ENCODE measurements at places on chromosomes 5 and 9.
A peak's percentile ranks its signal among the peaks of the same experiment; 100 is the strongest.

DNA sequence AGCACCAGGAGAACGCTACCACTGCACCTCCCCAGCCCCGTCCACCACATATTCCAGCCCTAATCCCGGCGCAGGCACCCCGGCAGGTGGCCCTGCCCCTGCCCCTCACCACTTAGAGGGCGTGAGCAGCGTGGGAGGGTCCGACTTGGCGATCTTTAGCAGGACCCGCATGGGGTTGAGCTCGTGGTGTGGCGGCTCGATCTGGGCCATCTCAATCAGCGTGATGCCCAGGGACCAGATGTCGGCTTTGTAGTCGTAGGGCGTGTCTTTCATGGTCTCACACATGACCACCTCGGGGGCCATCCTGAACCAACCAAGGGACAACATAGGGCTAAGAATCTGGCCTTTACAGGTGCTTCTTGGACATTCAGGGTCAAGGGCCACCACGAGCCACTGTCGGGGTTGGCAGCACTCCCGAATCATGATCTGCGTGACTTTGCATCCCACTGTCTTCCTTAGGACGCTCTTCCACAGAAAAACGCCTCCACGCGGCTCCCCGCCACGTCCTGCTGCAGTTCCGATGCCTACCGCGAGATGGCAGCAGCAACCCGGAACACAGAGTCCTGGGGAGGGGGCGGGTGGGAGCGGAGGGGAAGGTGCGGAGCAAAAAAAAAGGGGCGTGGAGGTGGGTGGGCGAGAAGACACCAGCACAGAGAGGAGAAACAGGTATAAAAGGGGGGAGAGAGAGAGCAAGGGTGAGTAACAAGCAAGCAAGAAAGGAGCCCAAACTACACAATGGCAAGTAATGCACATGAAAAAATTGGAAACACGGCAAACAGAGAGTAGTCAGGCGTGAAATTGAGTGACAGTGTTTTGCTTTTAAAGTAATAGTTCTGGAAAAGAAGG lies 81.3 kb downstream of the STK10 start:
- DNase-seq: peak; percentile 72
- no peaks in the 10 kb centered on the region for H3K27me3 ChIP-seq

DNA sequence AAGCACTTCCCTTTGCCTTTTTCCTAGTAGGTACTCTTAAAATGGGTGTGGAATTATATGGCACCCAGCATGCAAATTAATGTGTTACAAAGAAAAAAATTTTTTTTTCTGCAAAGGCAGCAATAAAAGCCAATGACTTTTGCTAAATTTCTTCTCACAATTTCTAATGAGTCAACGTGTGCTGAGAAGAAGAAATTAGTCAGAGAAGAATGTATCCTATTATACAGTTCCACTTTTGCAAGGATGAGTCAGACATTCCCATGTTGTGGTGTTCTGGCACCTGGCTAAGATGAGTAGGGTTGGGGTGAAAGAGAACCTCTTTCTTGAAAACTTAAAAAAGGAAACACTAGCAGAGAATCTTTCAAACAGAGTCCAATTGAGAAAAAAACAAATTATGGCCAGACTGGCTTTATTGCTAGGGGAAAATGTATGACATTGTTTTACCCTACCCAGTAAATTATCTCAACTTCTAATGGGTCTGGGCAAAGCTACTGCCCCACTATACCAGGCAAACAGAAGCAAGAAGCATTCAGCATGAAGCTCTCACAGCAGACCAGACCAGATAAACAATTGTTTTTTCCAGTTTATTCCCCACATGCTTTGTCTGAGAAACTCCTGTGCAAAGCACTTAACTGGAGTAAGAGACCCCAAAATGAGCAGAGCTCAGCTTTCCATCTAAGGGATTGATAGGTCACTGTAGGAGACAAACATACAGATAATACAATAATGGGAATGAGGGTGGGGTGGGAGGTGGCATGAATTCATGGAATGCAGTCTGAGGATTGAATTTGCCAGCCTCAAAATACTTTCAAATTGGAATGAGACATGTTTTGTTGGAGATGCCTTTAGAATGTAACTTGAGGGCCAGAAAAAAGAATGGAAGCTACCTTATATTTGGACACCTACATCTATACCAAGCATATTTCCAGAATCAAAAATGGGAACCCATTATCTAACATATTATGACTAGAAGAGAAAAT lies 220.8 kb upstream of the RFX3 start:
- no peak overlapping the region for H3K27ac ChIP-seq
- no peak overlapping the region for H3K4me3 ChIP-seq
- H3K36me3 ChIP-seq: no peaks in the 10 kb centered on the region
- peaks cover 34% of the 10 kb centered on the region for H3K4me1 ChIP-seq
- no peak for DNase-seq

GRCh38 chr9:114033397-114034103 lies 44.5 kb downstream of the AMBP start:
- no peak for DNase-seq
- H3K27me3 ChIP-seq: no peaks in the 10 kb centered on the region
- H3K36me3 ChIP-seq: peaks cover 2% of the 10 kb centered on the region
- no peak overlapping the region for H3K27ac ChIP-seq

DNA sequence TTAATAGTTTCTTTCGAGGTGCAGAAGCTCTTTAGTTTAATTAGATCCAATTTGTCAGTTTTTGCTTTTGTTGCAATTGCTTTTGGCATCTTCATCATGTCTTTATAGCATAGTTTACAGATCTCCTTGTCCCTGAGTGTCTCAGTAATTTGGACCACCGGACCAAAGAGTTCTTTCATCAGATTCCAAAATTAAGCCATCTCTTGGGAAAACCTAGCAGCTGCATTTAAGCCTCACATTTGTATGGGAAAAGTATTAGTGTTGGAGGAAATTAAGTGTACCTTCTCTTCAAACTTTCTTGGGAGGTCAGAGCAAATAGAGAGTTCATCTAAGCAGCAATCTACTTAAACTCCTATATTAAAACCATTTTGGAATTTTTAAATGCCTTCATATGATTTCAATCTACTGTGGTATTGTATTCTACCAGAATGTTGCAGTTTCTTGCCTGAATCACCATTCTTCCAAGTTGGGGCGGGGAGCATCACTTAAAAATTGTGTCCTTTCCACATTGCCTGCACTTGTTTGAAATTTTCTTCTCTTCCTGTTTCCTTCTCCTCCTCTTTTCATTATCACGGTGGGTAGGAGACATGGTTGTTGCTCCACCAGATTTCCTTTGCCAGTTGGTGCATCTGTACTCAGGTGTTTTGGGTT lies 97.3 kb upstream of the DAB2 start:
- H3K27ac ChIP-seq: no peak overlapping the region
- peaks cover 8% of the 10 kb centered on the region for H3K4me1 ChIP-seq
- no peak overlapping the region for H3K4me3 ChIP-seq

DNA sequence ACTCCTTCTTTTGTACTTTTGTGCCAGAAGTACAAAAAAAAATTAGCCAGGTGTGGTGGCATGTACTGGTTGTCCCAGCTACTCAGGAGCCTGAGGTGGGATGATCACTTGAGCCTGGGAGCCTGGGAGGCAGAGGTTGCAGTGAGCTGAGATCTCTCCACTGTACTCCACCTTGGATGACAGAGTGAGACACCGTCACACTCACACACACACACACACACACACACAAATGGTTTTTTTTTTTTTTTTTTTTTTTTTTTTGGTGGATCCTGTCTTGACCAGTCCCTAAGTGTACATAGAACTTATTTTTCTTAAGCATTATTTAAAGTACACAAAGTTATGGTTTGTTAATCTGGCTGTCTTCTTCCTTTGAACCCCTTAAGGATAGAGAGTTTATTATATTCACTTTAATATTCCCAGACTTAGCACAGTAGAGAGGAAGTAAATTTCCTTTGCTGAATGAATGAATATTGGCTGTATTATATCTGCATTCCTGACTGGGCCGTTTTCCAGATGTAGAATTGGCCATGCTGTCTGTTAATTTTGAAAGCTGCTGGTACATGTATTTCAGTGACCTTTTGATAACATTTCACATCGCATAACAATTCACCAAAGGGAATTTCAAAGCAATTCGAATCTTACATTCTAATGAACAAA lies 429.0 kb upstream of the ZNF608 start:
- H3K27me3 ChIP-seq: no peaks in the 10 kb centered on the region
- no peak overlapping the region for H3K4me3 ChIP-seq
- no peaks in the 10 kb centered on the region for H3K4me1 ChIP-seq
- H3K36me3 ChIP-seq: no peaks in the 10 kb centered on the region
- H3K27ac ChIP-seq: no peak overlapping the region

DNA sequence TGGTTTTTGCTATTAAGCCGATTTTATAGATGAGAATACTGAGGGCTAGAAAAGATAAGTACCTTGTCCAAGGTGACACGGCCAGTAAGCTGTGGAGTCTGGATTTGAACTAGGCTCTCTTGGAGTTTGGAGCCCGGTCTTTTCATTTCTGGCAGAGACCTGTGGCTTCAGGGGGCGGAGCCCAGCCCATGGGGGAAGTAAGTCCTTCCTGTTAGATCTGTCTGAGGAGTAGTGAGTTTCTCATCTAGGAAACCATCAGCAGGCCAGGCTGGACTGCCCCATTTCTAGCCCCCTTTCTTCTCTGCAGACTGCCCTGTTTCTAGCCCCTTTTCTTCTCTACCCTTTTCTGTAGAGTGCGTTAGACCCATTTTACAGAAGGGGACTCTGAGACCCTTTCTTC lies 521 bp upstream of the PTGS1 start:
- no peaks in the 10 kb centered on the region for H3K36me3 ChIP-seq
- peaks cover 9% of the 10 kb centered on the region for H3K27me3 ChIP-seq
- DNase-seq: no peak
- H3K4me1 ChIP-seq: no peaks in the 10 kb centered on the region

DNA sequence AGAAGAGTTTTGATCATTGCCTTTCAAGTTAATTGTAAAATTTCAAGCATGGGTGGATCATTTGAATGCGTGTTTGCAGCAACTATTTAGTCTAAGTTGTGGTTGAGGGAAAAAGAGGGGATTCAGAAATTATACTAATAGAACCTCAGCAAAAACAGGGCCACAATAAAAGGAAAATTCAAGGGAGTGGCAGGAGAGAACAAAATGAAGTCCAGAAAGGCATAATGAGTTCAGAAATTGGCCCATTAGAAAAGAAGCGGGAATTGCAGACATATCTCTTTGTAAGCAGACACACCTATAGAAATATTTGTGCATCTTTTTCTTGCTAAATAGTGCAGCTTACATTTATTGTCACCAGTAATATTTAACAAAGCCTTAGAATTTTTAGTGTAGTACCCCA lies 960.0 kb downstream of the CDH12 start:
- DNase-seq: no peak
- no peak overlapping the region for H3K27ac ChIP-seq
- H3K4me3 ChIP-seq: no peak overlapping the region
- no peaks in the 10 kb centered on the region for H3K36me3 ChIP-seq
- H3K27me3 ChIP-seq: no peaks in the 10 kb centered on the region

- H3K4me1 ChIP-seq: no peaks in the 10 kb centered on the region
- no peaks in the 10 kb centered on the region for H3K36me3 ChIP-seq
- H3K27me3 ChIP-seq: no peaks in the 10 kb centered on the region
- no peak overlapping the region for H3K4me3 ChIP-seq
Observed at GRCh38 chr5:52830650-52831049, 42.9 kb downstream of the ITGA1 start.

GRCh38 chr5:27830546-27830945 lies 792.2 kb upstream of the CDH9 start:
- H3K36me3 ChIP-seq: no peaks in the 10 kb centered on the region
- no peak overlapping the region for H3K27ac ChIP-seq
- no peak for DNase-seq
- no peak overlapping the region for H3K4me3 ChIP-seq
- H3K27me3 ChIP-seq: no peaks in the 10 kb centered on the region

- DNase-seq: no peak
- no peaks in the 10 kb centered on the region for H3K36me3 ChIP-seq
- no peak overlapping the region for H3K4me3 ChIP-seq
- no peak overlapping the region for H3K27ac ChIP-seq
Observed at GRCh38 chr9:15403155-15403554, 19.5 kb upstream of the SNAPC3 start.

DNA sequence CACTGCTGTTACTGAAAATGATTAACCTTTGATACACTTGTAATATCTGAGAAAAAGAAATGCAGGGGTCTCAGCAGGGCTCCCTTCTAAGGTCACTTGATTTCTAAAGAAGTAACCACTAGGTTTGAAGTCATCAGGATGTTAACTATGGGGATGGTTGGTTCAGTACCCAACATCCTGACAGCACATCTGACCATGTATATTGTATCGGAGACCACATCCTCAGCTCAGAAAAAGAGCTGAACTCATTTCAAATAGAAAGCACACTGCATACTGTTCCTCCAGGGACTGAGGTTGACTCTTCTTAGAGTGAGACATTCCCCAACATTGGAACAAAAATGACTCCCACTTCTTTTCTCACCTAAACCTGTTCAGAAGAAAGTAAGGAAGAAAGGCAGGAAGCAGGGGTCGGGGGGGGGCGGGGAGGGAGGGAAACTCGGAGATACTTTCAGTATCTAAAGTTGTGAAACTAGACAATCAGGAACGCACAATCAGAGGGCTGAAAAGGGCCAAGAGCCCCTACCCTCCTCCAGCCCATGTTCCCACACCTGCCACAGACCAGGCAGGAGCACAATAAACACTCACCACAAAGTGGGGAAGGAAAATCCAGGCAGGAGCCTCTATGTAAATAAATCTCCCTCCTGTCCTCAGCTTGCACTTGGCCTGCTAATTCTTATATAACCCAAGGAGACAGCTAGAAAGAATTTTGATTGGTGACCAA lies 730 bp upstream of the GZMA start:
- no peak overlapping the region for H3K4me3 ChIP-seq
- no peak for DNase-seq
- no peak overlapping the region for H3K27ac ChIP-seq
- H3K4me1 ChIP-seq: no peaks in the 10 kb centered on the region
- H3K36me3 ChIP-seq: no peaks in the 10 kb centered on the region

GRCh38 chr5:76813982-76814562 lies 4.8 kb upstream of the F2RL1 start:
- H3K4me1 ChIP-seq: no peaks in the 10 kb centered on the region
- DNase-seq: no peak
- no peaks in the 10 kb centered on the region for H3K36me3 ChIP-seq
- no peaks in the 10 kb centered on the region for H3K27me3 ChIP-seq

DNA sequence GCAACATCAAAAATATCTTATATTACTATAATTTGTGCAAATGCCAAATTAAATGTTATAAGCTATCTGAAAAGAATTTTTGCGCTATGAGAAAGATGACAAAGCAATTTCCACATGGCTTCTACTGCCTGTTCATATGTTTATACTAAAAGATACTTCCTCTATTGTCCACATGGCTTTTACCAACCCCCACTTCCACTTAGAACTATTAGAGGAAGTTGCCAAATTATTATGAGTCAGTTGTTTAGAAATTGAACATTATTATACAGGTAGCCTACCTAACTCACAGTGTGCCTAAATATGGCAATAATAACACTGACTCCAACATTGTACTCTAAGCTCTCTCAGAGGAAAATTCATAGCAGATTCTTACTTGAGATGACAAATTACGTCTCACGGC lies 37.6 kb upstream of the SLC27A6 start:
- no peaks in the 10 kb centered on the region for H3K4me1 ChIP-seq
- H3K27me3 ChIP-seq: no peaks in the 10 kb centered on the region
- no peak for DNase-seq
- no peaks in the 10 kb centered on the region for H3K36me3 ChIP-seq

DNA sequence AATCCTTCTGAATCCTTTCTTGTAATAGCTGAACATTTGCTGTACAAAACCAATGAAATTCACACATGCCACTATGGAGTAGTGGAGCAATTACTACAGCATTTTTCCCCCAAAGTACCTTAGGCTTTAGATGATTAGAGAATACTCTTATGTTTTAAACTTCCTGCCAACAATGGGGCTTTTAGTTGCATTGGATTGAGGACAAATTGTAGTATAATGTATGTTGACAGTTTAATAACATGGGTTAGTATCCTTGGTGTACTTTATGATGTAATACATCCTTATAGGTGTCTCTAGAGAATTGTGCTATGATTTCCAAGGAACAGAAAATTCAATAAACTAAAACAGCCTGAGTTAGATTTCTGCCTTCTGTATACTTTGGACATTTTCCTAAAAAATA lies 422.7 kb upstream of the GRAMD2B start:
- peaks cover 17% of the 10 kb centered on the region for H3K4me1 ChIP-seq
- no peaks in the 10 kb centered on the region for H3K36me3 ChIP-seq
- H3K27ac ChIP-seq: no peak overlapping the region
- DNase-seq: no peak

All from tibial nerve (tissue), 4 donors.